Neural progenitor cell (in vitro differentiated cells): ENCODE measurements at places on chromosomes 5 and 9. TPM values are rescaled to one million over a fixed set of nuclear protein-coding genes. Genes with fewer than 3 reads are reported as not detected.

FRMPD1 gene
- not detected in 2 replicates for total RNA-seq

- H3K4me1 ChIP-seq, result no peaks in the 10 kb centered on the region
- H3K27ac ChIP-seq, result no peak overlapping the region
- H3K36me3 ChIP-seq, result no peaks in the 10 kb centered on the region
Observed at GRCh38 chr5:2695200-2695891, 56.1 kb downstream of the IRX2 start.

DNA sequence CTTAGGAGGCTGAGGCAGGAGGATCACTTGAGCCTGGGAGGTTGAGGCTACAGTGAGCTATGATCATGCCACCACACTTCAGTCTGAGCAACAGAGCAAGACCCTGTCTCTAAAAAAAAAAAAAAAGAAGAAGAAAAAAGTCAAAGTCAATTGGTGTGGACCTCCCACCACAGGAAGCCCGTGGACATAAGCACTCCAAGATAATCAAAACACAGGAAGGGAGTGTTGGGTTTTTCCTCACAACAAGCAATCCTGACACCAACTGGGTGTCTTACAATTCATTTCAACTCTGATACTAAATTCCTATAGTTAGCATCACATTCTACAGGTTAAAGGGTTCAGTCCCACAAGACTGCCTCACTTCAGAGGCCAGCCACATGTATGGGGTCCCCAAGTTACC is 70.7 kb downstream of the PDE6A start:
- no peak overlapping the region for H3K4me3 ChIP-seq
- DNase-seq, result no peak
- H3K27ac ChIP-seq, result no peak overlapping the region

GRCh38 chr5:143551820-143552251 is 148.3 kb upstream of the NR3C1 start:
- no peaks in the 10 kb centered on the region for H3K36me3 ChIP-seq
- no peak for DNase-seq
- H3K27ac ChIP-seq, result no peak overlapping the region
- H3K4me1 ChIP-seq, result peaks cover 4% of the 10 kb centered on the region

RASGEF1C gene
- 0.26 and 1.7 TPM in 2 replicates for total RNA-seq

GRCh38 chr5:22102823-22103359 is 750.3 kb downstream of the CDH12 start:
- no peaks in the 10 kb centered on the region for H3K27me3 ChIP-seq
- H3K4me3 ChIP-seq, result no peak overlapping the region
- no peak for DNase-seq
- no peak overlapping the region for H3K27ac ChIP-seq

DNA sequence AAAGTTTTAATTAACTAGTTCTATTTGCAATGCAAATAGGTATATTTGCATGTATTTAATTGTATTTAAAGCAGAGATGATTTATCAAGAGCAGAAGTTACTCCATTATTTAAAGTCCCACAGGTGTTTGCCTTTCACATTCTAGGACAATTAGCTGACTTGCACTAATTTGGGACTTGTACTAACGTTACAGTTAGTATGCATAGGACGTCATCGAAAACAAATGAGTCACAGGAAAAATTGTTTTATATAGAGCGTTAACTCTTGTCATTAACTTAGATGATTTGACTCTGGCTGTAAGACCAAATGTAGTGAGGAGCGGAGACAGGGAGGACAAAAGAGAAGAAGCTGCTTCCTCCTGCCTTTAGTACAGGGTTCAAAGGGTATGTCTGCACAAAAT is 126.1 kb upstream of the IFNE start:
- H3K27me3 ChIP-seq, result no peaks in the 10 kb centered on the region
- no peaks in the 10 kb centered on the region for H3K36me3 ChIP-seq
- DNase-seq, result no peak
- H3K4me3 ChIP-seq, result no peak overlapping the region
- no peak overlapping the region for H3K27ac ChIP-seq

- no peak overlapping the region for H3K4me3 ChIP-seq
- no peak overlapping the region for H3K27ac ChIP-seq
- no peak for DNase-seq
- no peaks in the 10 kb centered on the region for H3K4me1 ChIP-seq
Observed at GRCh38 chr5:67163231-67163756, 33.3 kb downstream of the CD180 start.

- no peaks in the 10 kb centered on the region for H3K27me3 ChIP-seq
- no peaks in the 10 kb centered on the region for H3K36me3 ChIP-seq
- no peak overlapping the region for H3K27ac ChIP-seq
- DNase-seq, result no peak
- no peaks in the 10 kb centered on the region for H3K4me1 ChIP-seq
- no peak overlapping the region for H3K4me3 ChIP-seq
Observed at GRCh38 chr5:95631255-95631958, 11.5 kb downstream of the GPR150 start.

GRCh38 chr9:128214571-128215490 is 11.7 kb downstream of the DNM1 start:
- DNase-seq, result no peak
- no peaks in the 10 kb centered on the region for H3K4me1 ChIP-seq
- no peak overlapping the region for H3K4me3 ChIP-seq
- no peaks in the 10 kb centered on the region for H3K36me3 ChIP-seq

SLC28A3 gene
- 0.06 TPM in 1 of 2 replicates, not detected in the other for total RNA-seq

DNA sequence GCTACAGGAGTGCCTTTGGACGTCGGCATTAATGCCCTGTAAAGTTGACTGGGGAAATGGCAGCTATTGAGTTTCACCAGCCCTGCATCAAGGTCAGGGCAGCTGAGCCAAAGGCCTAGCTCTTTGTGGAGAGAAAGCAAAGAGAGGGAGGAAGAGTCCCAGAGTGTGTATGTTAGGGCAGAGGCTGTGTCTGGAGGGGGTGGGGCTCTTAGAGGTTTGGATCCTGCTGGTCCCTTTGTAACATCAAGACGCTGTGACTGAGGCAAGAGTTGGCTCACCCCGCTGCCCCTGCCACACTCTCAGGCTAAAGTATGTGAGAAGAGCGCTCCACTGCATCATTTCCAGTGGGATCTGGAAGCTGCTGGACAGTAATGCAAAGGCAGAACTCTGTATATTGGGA is 34.3 kb downstream of the TMOD1 start:
- no peak overlapping the region for H3K4me3 ChIP-seq
- H3K36me3 ChIP-seq, result no peaks in the 10 kb centered on the region
- H3K27ac ChIP-seq, result no peak overlapping the region
- no peaks in the 10 kb centered on the region for H3K27me3 ChIP-seq
- no peak for DNase-seq

GRCh38 chr5:52743529-52743928 is 44.2 kb upstream of the ITGA1 start:
- H3K27ac ChIP-seq, result no peak overlapping the region
- no peak for DNase-seq
- H3K4me3 ChIP-seq, result no peak overlapping the region

DNA sequence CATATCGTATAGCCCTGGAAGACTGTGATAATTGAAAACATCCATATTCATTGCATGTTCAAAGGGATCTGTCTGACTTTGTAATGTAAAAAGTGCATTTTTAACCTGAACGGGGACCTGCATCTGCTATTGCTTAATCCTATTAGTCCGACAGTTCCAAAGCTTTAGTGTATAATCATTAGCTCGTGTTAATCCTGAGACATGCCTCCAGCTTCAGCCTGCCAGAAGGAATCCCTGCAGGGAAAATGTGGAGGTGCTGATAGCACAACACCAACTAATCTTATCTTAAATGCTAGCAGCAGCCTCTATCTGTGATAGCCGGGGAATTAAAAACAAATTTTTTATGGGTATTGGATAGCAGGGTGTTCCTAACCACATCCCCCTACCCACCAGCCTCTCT is 495.2 kb downstream of the TLE4 start:
- H3K27ac ChIP-seq, result peak overlapping the region; percentile 3
- no peaks in the 10 kb centered on the region for H3K27me3 ChIP-seq
- no peaks in the 10 kb centered on the region for H3K36me3 ChIP-seq
- H3K4me3 ChIP-seq, result peak overlapping the region; percentile 30

DNA sequence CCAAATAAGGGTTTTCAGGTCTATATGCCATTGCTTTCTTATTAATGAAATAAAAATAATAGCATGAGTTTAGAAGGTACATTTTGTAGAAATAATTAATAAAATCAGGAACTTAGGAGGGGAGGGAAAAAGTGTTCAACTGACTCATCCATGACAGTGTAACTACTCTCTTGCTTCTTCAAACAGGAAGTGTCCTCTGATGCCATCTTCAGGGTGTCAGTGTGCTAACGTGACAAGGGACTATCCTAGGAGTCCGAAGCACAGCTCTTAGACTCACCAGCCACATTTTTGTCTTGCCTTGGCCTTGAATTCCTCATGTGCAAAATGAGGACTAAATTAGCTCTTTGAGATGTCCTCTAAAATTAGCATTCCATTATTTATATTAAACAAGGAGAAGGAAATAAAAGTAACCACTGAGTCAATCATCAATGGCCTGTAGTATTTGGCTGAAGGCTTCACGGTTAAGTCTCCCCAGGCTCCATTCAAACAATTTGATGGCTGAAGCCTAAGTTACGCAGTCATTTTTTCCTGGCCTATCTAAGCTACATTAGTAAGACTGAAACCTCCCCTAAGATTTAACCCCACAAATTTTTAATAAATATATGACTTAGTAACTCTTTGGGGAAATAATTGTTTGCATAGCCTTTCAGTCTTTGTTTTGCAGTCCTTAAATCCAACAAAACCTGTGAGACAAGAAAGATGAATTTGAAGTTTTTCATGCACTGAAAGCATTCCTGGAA is 151.1 kb downstream of the ARL15 start:
- H3K4me3 ChIP-seq, result no peak overlapping the region
- DNase-seq, result peak; percentile 26
- no peaks in the 10 kb centered on the region for H3K27me3 ChIP-seq

GRCh38 chr5:158875272-158875679 is 224.4 kb downstream of the EBF1 start:
- H3K4me3 ChIP-seq, result no peak overlapping the region
- no peak for DNase-seq

MIER3 gene
- total RNA-seq, result 66.2 and 106 TPM in 2 replicates

C5 gene
- 4.5 and 5.5 TPM in 2 replicates for total RNA-seq

NREP gene
- total RNA-seq, result 426 and 465 TPM in 2 replicates

GRCh38 chr9:36870960-36871359 is 163.1 kb downstream of the PAX5 start:
- no peak overlapping the region for H3K27ac ChIP-seq
- no peaks in the 10 kb centered on the region for H3K36me3 ChIP-seq
- no peak overlapping the region for H3K4me3 ChIP-seq
- H3K4me1 ChIP-seq, result peaks cover 5% of the 10 kb centered on the region
- H3K27me3 ChIP-seq, result peaks cover 15% of the 10 kb centered on the region

DNA sequence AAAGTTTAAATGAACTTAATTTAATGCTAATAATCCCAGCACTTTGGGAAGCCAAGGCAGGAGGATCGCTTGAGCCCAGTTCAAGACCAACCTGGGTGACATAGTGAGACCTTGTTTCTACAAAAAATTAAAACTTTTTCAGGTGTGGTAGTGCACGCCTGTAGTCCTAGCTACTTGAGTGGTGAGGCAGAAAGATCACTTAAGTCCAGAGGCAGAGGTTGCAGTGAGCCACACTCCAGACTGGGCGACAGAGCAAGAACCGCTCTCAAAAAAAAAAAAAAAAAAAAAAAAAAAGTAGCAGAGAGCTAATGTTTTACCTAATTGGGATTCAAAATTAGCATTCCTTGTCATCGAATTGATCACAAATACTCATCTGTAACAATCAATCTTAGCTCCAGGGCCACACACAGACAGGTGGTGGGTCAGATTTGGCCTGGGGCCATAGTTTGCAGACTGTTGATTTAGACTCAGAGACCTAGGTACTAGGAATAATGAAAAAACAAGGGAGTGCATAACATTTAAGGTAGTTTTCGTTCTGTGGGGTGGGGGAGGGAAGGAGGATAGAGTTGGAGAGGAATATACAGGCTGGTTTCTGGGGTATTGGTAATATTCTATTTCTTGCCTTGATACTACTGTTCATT is 21.4 kb downstream of the HSDL2 start:
- DNase-seq, result no peak
- H3K4me1 ChIP-seq, result no peaks in the 10 kb centered on the region
- no peaks in the 10 kb centered on the region for H3K36me3 ChIP-seq
- H3K4me3 ChIP-seq, result no peak overlapping the region
- H3K27ac ChIP-seq, result no peak overlapping the region
- H3K27me3 ChIP-seq, result no peaks in the 10 kb centered on the region

PCDHGA7 gene
- 0.81 and 1.1 TPM in 2 replicates for total RNA-seq

GRCh38 chr5:149157330-149157729 is 16.0 kb downstream of the ABLIM3 start:
- no peaks in the 10 kb centered on the region for H3K4me1 ChIP-seq
- no peak for DNase-seq
- no peak overlapping the region for H3K27ac ChIP-seq
- H3K36me3 ChIP-seq, result no peaks in the 10 kb centered on the region

DNA sequence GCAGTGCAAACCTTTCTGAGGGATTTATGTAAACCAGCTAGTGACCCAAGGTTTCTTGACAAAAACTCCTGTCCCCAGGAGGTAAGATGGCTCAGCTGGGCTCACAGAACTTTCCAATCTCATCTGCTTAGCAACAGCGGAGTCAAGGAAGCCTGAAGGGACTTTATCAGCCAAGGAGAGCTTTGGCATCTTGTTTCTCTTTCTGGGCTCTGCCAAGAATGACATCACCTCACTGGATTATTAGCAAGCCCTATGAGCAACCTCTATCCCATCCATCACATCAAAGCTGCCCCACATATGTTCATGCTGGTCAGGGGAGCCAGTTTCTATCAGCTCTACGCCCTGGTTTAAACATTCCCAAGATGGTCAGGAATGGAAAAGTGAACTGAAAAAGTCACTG is 461.3 kb downstream of the ENC1 start:
- H3K36me3 ChIP-seq, result no peaks in the 10 kb centered on the region
- H3K27me3 ChIP-seq, result no peaks in the 10 kb centered on the region
- peaks cover 18% of the 10 kb centered on the region for H3K4me1 ChIP-seq
- H3K4me3 ChIP-seq, result no peak overlapping the region

DNA sequence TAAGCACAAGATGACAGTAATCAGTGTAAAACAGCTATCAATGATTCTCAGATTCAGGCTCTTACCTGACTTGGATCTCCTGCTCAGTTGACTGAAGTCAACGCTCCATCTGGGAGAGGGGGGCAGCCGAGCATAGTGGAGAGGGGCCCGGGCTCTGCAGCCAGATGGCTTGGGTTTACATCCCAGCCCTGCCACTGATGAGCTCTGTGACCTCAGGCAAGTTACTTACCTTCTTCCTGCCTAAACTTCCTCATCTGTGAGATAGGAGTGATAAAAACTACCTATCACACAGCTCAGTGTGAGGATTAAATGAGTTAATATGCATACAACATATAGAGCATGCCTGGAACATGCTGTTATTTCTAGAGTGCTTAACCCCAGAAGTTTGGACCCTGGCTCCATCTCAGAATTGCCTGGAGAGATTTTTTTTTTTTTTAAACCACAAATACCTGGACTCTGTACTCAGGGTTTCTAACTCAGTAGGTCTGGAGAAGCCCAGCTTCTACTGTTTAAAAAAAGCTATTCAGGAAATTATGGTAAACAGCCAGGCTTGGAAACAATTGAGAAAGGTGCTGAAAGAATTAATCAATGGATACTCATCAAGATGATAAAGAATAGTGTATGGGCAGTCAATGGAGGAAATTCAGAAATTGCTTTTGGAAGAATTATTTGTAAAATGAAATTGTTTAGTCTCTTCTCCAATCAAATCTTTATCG is 72.2 kb downstream of the ANKRD55 start:
- H3K27ac ChIP-seq, result no peak overlapping the region
- H3K36me3 ChIP-seq, result no peaks in the 10 kb centered on the region
- H3K4me1 ChIP-seq, result peaks cover 17% of the 10 kb centered on the region
- no peak overlapping the region for H3K4me3 ChIP-seq
- H3K27me3 ChIP-seq, result no peaks in the 10 kb centered on the region
